Right kidney (tissue), 9 donors: ENCODE measurements at places on chromosomes 7 and 10.

GRCh38 chr7:85806321-85806720, 619.5 kb upstream of the SEMA3D start:
- DNase-seq, result no peak

GRCh38 chr7:47647181-47647917, 65.4 kb upstream of the TNS3 start:
- DNase-seq, result no peak

GRCh38 chr10:94133239-94133638, 139.5 kb downstream of the PLCE1 start:
- DNase-seq, result no peak

- DNase-seq, result no peak
These were observed 338.9 kb upstream of the MBL2 start for GRCh38 chr10:53111529-53111928.

- no peak for DNase-seq
These were observed 4.7 kb upstream of the WASHC2A start for GRCh38 chr10:50063100-50063499.

GRCh38 chr10:59962756-59963155, 56.4 kb upstream of the CCDC6 start:
- DNase-seq, result no peak

DNA sequence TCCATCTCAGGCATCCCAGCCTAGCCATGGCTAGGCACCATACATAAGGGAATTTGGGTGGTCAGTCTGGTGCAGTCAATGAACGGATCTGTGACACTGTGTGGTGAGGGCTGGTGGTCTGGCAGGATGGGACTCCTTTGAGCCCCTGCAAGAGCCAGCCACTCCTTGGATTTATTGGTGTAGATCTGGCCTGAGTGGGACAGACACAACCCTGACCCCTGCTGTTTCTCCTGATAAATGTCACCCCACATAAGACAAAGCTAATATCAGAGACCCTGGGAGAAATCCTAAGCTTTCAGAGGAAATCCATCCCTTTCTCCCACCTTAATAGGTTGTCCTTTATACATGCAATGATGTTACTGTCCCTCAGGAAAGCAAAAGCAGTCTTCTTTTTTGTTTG, 2.3 kb downstream of the FBXO24 start:
- DNase-seq, result no peak

- no peak for DNase-seq
These were observed 12.7 kb downstream of the MYOF start for GRCh38 chr10:93469454-93469853.
